ENCODE measurements at places on chromosomes 1 and 21.
A peak's percentile ranks its signal among the peaks of the same experiment; 100 is the strongest.

GRCh38 chr1:10529091-10529490 lies 54.3 kb downstream of the PEX14 start:
- no peak for DNase-seq

GRCh38 chr1:109616391-109616790 lies 3.0 kb downstream of the GNAT2 start:
- no peak for DNase-seq

DNA sequence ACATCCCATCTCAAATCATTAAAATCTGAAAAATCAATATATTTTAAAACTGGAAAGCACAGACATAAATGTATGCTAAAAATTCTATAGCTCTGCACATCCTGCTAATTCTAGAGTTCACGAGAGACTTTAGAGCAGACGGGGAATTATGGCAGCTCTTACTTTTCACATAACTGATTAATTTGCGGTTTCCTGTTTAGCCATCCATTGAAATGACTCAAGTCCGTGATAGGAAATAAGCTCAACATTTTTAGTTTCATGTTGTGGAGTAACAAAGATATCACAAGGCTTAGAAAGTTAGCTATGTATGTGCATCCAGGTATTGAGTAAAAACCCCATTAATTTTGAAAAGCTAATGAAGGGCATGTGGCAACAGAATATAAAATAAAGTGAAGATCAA lies 123.2 kb downstream of the SMYD2 start:
- DNase-seq = no peak

DNA sequence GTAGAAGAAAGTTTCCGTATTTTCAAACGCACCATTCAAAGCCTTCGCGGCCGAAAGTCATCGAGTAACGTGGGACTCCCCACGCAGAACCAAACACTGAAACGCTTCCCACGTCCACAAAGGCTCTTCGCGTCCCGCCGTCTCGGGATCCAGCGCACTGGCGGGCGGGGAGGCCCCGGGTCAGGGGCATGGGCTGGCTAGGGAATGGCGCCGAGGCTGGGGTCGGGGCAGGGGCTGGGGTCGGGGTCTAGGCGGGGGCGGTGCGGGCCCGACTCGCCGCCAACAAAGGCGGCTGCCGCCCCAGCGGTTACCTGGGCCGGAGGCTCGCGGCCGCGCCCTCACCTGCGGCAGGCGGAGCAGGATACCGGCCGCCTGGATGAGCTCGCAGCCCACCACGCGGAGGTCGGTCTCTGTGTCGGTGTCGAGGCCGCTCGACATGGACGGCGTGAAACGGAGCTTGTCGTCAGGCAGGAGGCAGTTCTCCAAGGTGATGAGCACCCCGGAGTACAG lies 403 bp downstream of the CCNL2 start:
- DNase-seq = no peak

DNA sequence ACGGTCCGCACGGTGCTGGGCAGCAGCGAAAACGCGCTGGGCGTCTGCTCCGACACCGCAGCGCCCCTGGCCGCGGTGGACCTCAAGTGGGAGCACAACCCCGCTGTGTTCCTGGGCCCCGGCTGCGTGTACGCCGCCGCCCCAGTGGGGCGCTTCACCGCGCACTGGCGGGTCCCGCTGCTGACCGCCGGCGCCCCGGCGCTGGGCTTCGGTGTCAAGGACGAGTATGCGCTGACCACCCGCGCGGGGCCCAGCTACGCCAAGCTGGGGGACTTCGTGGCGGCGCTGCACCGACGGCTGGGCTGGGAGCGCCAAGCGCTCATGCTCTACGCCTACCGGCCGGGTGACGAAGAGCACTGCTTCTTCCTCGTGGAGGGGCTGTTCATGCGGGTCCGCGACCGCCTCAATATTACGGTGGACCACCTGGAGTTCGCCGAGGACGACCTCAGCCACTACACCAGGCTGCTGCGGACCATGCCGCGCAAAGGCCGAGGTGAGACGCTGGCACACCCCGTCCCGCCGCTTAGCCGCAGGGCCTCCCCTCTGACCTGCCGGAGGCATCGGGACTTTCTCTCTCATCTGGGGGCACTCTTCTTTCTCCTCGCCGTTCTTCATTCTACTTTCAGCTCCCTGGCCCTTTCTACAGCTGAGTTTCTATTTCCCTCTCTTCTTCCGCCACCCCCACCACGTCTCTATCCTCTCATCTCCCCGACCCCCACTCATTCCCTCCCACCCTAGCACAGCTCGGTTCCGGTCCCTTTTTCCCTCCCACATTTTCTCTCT lies 1.0 kb downstream of the NPR1 start:
- no peak for DNase-seq

GRCh38 chr1:22418933-22419382 lies 32.7 kb upstream of the ZBTB40 start:
- peak; percentile 45 for DNase-seq

- no peak for DNase-seq
Observed at GRCh38 chr1:92583821-92584760, 97.4 kb upstream of the GFI1 start.

- DNase-seq = no peak
Observed at GRCh38 chr1:167860231-167860923, 53.6 kb downstream of the ADCY10 start.

- no peak for DNase-seq
Observed at GRCh38 chr1:198496216-198497143, 44.0 kb downstream of the ATP6V1G3 start.

GRCh38 chr1:20342294-20343148 lies 51.8 kb downstream of the VWA5B1 start:
- no peak for DNase-seq

DNA sequence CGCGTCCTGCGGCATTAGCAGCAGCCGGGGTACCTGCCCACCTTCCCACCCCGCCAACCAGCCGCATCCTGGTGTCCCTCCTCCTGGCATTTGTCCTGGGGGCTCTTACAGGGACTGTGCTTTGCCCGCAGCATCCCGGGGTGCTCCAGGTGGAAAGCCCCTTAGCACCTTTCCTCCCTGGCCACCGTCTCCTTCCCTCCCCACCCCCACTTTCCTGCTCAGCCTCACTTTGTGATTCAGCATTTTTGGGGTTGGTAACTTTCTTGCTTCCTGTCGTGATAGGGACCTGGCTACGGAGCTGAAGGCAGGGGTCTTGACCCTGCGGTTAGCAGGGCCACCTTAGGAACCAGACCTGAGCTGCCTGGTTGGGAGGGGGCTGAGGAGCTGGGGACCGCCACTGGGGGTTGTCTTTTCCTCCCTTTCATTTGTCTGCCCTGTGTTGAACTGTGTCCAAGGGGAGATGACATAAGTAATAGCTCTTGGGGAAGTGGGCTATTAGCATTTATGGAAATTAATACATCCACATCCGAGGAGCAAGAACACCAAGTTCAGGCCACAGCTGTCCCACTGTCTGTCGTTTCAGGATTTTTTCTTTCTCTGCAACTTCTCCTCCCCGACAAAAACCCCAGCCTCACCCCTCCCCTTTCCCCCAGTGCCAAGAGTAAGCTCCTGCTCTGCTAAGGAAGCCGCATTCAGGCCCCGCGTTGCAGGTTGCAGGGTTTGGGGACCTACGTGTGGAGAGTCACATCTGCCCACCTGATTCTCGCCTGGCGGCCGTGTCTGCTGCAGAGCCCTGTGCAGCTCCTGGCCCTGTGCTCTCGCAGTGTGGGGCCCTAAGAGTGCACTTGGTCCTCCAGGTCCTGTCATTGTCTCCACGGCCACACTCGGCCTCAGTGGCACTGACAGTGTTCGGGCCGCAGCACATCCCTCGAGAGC lies 1.6 kb upstream of the NPHP4 start:
- DNase-seq = no peak

All from NCI-H510A treated with DMSO at 0.1 percent for 48 hours (cell line).